ENCODE measurements at places on chromosomes 4 and X.
A peak's percentile ranks its signal among the peaks of the same experiment; 100 is the strongest.

DNA sequence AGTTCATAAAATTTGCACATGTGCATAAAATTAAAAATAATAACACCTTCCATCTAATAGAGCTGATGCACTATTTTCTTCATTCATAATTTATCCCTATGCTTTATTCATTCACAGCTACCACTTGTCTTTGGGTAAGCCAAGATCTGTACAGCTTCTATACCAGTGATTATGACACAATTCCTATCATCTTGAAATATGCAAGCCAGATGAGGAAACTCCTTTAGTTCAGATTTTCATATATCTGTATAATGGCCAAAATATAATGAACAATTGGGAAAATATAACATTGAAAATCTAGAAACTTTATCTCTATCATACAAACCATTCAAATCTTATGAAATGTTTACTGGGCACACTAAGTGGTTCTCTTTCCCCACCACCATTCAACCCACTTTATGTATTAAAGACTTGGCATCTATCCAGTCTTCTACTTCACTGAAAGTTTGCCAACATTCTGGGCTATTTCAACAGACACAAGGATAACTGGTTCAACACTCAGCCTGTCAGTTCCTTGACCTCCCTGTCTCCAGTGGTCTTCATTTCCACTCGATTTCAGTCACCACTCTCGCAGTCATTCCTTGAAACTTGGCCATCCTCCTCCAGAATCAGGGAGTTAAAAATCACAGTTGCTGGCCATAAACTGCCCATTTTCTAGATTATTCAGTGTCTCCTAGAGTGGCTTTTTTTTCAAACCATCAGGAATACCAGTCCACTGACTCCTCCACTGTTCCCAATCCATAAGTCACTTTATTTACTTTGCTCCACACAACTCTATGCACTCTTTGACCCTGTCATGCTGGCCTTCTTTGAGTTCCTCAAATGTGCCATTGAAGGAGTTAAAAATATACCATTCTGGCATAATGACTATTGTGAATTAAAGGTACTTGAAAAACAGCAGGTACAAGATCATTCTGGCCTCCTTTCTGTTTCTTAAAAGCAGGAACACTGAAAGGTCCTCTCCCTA, 85.5 kb downstream of the CAMK2D start:
- peak; percentile 8 for DNase-seq

- no peak for DNase-seq
These were observed 100.6 kb upstream of the PNPLA4 start for GRCh38 chrX:8027827-8028226.

- DNase-seq: no peak
These were observed 89.2 kb downstream of the AREG start for GRCh38 chr4:74534121-74534520.

DNA sequence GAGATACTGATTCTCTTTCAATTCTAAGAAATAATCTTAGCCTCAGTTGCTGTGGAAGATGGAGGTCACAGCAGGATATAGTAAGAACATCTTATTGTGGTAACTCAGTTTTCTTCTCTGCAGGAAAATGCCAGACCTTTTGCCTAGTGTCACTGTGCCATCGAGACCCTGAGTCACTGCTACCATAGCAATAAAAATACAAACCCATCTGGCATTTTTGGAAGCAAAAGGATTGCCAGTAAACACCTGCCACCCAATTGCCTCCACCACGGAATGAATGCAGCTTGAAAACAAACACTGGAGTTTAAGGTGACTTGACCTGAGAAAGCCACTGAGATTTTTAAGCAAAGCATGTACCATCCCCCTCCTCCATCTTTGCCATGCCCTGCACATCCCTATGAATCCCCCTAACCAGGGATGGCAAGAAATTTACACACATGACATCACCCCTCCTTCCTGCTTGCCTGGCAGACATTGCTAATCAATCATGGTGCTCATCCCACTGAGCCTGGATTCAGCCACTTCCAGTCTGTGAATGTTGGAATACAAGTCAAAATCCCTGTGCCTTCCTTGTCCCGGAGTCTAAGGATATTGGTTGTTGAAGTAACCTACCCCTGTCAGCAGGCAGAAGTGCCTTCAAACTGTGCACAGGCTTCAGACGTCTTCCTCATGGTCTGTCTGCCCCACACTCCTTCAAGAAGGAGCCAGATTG, 59.6 kb upstream of the MAMLD1 start:
- DNase-seq: no peak

GRCh38 chrX:39516427-39516841, 581.3 kb downstream of the BCOR start:
- no peak for DNase-seq

DNA sequence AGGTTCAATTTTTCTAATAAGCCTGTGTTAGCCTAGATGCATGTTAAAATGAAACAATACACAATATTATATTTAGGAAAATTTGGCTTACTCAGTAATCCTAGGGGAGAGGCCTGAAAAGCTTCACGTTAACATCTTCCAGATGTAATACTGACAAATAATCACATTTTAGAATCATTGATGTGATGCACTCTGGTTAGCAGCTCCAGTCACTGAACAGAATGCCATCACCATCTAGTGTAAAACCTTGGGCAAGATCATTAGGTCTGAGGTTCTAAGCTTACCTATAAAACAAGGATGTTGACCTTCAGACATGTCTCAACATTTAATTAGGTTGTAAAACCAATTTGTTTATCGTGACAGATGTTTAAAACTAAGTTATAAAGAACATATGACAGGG, 1704.8 kb downstream of the STIM2 start:
- no peak for DNase-seq

DNA sequence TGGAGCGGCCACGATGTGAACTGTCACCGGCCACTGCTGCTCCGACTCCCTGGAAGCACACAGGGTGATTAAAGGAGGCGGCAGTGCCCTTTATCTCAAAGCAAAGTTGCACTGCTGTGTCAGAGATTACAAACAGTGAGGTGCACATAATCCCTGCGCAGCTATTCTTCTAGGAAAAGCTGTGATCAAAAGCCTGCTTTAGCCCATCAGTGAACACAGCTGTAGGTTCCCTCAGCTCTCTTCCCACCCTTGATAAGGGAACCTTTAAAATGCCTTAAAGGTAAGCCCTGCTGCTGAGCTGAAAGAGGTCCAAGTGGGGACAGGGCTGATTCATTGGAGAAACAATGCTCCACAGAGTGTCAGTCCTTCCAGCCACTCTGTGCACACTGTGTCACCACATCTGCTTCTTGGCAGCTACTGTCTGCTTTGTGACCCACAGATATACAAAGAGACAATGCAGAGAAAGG, 127.6 kb downstream of the EIF4E start:
- no peak for DNase-seq

GRCh38 chr4:11471618-11472017, 42.9 kb upstream of the HS3ST1 start:
- no peak for DNase-seq

GRCh38 chr4:166172619-166173018, 299.6 kb downstream of the TLL1 start:
- DNase-seq: no peak

GRCh38 chr4:10554694-10555093, 97.5 kb upstream of the ZNF518B start:
- peak; percentile 57 for DNase-seq

DNA sequence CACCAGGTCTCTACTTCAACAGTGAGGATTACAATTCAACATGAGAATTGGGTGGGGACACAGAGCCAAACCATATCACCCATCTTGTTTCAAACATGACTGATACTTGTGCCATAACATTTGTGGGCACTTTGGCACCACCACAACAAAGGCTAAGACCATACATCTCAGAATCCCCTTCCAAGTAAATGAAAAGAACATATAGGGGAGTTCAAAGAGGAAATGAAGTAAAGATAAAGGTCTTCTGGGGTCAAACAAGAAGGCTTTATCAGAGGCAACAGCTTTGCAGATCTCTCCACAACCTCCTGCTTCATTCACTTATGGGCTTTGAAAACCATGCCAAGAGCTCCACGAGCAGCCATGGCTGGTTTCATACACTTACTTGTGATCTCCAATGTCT, 122.7 kb downstream of the ANKRD50 start:
- DNase-seq: no peak

DNA sequence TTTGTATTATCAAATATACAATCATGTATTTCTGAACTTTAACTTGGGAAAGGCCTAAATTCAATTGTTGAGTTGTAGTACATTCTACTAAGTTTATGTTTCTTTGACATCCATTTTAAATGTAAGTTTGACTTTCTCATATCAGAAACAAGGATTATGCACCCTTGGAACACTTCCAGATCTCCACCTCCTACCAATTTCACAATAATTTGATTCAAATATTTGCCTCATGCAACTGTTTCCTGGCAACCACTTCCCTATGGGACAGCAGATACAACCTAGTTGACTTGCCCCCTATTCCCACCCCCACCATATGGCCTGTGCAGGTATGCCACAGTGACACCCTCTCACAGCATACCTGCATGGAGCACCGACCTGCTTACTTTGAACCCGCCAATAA, 506.4 kb upstream of the PABPC4L start:
- no peak for DNase-seq

DNA sequence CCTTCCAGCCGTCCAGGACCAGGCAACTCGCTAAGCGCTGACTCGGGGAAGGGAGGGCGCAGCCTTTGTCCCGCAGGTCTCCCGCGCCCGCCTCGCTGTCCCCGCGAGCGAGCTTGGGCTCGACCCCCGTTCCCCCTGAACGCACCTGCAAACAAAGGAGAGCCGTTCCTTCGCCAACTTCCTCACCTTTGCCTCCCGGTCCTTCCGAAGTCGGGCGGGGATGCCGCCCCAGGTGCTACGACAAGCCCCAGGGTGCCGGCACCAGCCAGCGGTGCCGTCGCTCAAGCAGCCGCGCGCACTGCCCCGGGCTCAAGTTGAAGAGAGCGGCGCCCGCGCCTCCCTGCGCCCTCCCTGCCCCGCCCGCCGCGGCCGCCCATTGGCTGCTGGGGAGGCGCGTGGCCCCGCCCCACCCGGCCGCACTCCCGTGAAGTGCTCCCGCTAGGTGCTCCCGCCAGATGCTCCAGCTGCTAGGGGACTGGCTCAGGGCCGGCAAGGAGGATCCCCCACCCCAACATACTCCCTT, 107.1 kb downstream of the NSUN7 start:
- peak; percentile 73 for DNase-seq

DNA sequence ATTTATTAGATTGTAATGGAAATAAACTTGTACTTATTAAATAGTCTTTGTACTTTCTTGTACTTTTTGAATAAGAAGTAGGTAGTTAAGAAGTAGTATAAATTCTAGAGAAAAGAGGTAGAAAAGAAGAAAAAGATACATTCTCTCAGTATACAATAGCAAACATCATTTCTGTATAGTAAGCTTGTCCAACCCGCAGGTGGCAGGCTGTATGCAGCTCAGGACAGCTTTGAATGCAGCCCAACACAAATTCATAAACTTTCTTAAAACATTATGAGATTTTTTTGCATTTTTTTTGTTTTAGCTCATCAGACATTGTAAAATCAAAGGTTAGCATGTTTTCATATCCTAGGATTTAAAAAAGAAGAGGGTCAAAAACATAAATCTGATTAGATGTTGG, 441.6 kb downstream of the DTHD1 start:
- no peak for DNase-seq

- no peak for DNase-seq
These were observed 264.6 kb upstream of the RASGEF1B start for GRCh38 chr4:81736324-81736723.

- DNase-seq: peak; percentile 34
These were observed 88.1 kb upstream of the TSPAN5 start for GRCh38 chr4:98746530-98746929.

GRCh38 chrX:11555759-11556158, 110.0 kb downstream of the ARHGAP6 start:
- DNase-seq: no peak

GRCh38 chr4:28221536-28221935, 1360.9 kb downstream of the STIM2 start:
- DNase-seq: no peak

DNA sequence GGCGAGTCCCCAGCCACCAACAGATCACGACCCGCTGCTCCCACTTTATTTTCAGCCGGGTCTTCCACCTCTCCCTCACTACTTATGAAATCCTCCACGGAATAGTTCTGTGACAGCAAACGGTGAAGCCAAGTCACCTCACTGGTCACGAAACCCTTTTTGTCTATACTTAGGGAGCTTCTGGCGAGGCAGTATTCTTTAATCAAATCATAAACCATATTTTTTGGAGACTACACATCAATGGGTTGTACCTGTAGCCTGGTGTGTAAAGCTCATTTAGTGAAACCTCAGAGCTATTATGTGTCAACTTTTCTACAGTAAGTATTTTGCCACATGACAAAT, 809 bp upstream of the H2AZ1 start:
- no peak for DNase-seq

DNA sequence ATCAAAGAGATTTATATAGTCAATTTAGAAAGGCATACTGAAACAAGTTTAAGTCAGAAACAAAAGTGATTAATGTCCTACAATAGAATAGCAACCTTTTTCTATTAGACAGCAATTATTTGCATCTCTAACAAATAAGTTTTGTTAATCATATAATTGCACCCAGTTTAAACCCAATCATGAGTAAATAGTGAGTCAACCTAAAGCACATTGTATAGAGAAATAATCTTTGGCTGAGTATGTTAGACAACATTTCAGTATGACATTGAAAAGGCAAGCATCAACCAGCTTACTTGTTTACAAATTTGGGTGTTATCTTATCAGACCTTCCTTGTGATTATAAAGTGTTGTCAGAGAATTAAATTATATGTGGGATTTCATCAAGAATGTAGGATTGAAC, 209.5 kb downstream of the IL15 start:
- DNase-seq: no peak

- no peak for DNase-seq
These were observed 683 bp downstream of the MAN2B2 start for GRCh38 chr4:6575503-6576240.

- no peak for DNase-seq
These were observed 102.7 kb downstream of the VCX3A start for GRCh38 chrX:6432226-6432625.

- DNase-seq: no peak
These were observed 19.4 kb downstream of the BMP3 start for GRCh38 chr4:81049907-81050306.

- DNase-seq: no peak
These were observed 328.0 kb downstream of the NAF1 start for GRCh38 chr4:162838671-162839070.

- no peak for DNase-seq
These were observed 1.9 kb upstream of the TMSB4X start for GRCh38 chrX:12972878-12973560.

DNA sequence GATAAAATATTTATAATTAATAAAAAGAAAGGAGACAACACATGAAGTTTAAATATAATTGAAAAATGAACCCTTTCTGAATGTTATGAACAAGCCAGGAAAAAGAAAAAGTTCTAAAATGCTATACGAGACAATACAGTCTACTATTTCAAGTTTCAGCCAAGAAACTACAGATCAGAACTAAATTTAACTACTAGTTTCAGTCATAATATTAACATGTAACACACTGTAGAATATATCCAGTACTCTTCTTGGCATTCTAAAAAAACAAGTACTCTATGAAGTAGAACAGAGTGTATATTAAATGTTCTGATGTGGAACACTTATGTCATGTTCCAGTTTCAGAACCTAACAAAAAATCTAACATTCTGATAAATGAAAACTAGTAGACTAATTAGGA, 679.7 kb downstream of the FAT4 start:
- no peak for DNase-seq

GRCh38 chr4:174154215-174154854, 129.1 kb downstream of the FBXO8 start:
- DNase-seq: no peak

- peak; percentile 11 for DNase-seq
These were observed 508.1 kb upstream of the ARX start for GRCh38 chrX:25523574-25524540.
